ENCODE measurements at places on chromosomes 16 and 17.
A peak's percentile ranks its signal among the peaks of the same experiment; 100 is the strongest.

DNA sequence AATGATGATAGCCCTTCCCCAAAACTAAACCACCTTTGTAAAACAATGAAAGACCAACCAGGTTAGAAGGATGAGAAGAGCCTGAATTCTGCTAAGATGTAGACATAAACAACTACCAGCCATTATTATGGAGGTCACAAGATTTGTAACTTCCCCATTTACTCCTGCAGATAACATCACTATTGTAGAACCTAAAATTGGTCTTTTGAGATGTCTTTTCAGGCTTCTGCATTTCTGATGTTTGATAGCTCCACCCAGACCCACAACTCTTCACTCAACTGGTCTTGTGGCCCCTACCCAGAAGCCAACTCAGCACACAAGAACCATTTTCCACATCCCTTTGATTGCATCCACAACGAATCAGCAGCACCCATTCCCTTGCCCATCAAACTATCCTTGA is 100.8 kb downstream of the TMEM132E start:
- DNase-seq, result no peak

DNA sequence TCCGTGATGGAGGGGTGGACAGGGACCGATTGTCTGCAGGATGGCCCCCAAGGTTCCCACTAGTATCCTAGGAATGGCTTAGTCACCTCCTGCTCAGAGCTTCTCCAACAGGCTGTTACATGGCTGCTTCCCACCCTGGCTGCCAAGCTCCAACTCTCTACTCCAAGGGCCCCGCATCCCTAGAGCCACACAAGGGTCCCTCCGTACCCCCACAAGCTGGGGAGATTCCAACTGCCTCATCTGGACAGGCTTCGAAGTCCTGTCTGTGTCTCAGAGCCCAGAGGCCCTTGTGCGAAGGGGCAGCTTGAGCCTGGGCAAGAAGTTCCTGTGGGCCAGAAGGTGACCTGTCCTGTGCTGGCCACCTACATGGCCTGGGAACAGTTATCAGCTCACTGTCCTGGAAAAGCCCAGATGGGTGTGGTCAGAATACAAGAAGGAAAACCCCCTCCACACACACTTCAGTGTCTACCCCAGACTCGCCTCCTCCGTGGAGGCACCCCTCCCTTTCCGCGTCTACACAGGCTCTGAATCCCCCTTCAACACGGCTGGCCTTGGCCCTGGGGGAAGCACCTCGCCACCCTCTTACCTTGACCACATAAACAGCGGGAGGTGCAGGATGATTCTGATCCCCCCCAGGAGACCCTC is 586 bp downstream of the MEAK7 start:
- peak; percentile 6 for DNase-seq

DNA sequence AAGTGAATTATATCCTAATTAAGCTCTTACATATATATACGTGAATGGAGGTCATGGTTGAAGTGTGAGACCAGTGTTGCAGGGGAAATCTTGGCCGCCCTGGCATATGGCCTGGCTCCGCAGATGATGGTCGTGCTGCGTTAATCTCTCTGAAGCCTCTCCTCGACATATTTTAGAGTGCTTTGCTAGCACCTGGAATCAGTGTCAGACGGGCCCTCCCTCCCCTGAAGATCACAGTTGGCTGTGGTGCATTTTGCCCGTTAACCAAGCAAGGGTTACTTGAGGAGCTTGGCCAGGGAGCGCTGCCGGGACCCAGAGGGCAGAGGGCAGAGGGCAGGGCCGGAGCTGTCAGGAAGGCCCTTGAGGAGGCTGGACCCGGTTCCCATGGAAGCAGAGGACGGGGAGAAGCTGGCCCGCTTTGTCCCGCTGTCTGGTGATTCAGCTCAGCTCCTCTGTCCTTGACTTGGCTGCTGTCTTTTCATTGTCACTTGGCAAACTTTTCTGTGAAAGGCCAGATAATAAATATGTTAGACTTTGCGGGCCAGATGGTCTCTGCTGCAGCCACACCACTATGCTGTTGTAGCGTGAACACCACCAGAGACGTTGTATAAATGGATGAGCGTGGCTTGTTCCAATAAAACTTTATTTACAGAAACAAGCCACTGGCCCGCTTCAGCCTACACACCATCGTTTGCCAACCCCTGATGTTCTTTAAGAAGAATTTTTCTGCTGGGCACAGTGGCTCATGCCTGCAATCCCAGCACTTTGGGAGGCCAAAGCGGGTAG is 32.3 kb downstream of the CIBAR2 start:
- DNase-seq, result no peak

DNA sequence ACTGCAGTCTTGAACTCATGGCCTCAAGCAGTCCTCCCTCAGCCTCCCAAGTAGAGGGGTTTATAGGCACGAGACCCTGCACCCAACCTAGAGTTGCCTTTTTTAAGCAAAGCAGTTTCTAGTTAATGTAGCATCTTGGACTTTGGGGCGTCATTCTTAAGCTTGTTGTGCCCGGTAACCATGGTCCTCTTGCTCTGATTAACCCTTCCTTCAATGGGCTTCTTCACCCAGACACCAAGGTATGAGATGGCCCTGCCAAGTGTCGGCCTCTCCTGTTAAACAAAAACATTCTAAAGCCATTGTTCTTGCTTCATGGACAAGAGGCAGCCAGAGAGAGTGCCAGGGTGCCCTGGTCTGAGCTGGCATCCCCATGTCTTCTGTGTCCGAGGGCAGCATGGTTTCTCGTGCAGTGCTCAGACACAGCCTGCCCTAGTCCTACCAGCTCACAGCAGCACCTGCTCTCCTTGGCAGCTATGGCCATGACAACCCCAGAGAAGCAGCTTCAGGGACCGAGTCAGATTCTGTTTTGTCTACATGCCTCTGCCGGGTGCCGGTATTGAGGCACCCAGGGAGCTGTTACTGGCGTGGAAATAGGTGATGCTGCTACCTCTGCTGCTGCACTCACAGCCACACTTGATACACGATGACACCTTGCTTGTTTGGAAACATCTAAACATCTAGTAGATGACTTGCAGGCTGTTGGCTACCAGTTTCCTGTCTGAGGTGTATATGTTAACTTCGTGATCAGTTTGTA is 3.3 kb downstream of the RPL13 start:
- DNase-seq, result no peak

All from lung (tissue), 17 donors.